ENCODE measurements at places on chromosomes 4 and X.

- no peak for DNase-seq
Measured at GRCh38 chr4:187478292-187479140, 517.1 kb upstream of the ZFP42 start.

DNA sequence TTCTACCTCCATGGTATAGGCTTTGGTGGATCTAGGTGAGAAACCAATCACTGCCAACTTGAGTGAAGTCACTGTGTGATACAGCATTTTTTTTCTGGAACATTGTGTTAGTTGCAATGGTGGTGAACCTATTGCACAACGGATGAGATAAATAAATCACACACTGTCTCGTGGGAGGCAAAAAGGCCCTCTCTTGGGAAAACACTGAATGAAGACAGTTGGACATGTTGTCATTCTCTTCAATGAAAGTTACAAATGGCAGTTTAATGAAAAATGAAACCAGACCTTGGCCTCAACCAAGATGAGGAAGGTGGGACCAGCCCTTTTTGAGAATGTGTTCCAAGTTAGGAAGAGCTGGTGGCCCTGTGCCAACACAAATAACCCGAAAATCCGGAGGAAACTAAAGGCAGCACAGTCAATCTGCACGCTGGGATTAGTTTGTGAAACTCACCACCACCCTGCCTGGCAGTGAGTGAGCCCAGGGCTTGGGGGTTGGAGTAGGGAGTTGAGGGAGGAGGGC, 5.4 kb upstream of the ADGRG2 start:
- DNase-seq: no peak

- no peak for DNase-seq
Measured at GRCh38 chr4:121221201-121221600, 57.1 kb upstream of the TNIP3 start.

- DNase-seq: peak; percentile 76
Measured at GRCh38 chrX:19990556-19991349, at the start of gene BCLAF3. Gene BCLAF3, minus strand, starts transcription at chrX:19991061. Its CDS starts 20,797 bp downstream, at chrX:19970264.

GRCh38 chr4:16227462-16227868, 1.2 kb upstream of the TAPT1 start:
- DNase-seq: no peak

GRCh38 chr4:47720787-47721186, 117.1 kb downstream of the CORIN start:
- no peak for DNase-seq

GRCh38 chr4:123744664-123745290, 348.2 kb downstream of the SPRY1 start:
- DNase-seq: no peak

GRCh38 chr4:114088481-114088880, 109.0 kb upstream of the ARSJ start:
- DNase-seq: no peak

DNA sequence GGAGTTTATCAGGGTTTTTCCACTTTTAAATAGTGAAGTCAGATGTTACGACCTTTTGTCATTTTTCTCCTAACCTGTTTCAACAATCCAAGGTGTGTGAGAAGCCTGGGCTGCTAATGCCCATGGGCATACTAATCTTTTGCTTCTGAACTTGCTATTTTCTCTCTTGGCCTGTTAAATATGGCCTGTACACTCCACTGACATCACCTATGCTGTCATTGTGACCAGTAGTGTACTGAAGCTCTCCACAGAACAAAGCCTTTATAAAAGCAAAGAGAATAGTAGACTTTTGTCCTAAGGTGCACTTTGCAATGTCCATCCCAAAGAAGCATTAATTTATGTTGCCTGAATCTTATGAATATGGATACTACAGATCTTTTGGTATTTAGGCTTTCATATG, 1490.5 kb downstream of the STIM2 start:
- no peak for DNase-seq

DNA sequence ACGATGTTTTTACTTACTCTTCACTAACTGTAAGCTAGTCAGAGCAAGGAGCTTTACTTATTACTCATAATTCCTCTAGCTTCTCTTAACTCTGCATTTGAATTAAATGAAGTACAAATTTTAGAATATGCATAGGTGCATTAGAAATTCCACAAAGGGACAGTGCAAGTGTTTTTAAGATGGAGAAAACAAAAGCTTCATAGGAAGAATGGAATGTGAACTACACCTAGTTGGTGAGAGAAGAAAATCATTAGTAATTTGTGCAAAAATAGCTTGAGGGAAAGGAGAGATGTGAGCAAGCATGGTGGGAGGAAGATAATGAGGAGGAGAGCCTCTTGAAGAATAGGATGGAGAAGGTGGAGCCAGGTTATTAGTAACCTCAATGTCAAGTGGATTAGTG, 77.5 kb upstream of the SMARCA5 start:
- no peak for DNase-seq

GRCh38 chr4:1725521-1725920, 4.2 kb downstream of the TACC3 start:
- no peak for DNase-seq

DNA sequence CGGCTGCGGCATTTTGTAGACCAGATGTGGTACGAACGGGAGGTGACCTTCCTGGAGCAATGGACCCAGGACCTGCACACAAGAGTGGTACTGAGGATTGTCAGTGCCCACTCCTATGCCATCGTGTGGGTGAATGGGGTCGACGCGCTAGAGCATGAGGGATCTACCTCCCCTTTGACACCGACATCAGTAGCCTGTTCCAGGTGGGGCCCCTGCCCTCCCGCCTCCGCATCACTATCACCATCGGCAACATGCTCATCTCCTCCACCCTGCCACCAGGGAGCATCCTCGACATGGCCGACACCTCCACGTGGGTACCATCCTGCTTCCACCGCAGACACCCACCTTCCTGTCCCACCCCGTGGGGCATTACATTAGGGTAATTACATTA, 46.2 kb downstream of the SMARCA5 start:
- no peak for DNase-seq

- DNase-seq: no peak
Measured at GRCh38 chrX:20455001-20455400, 188.3 kb upstream of the RPS6KA3 start.

GRCh38 chr4:149897783-149898182, 82.1 kb upstream of the IQCM start:
- peak; percentile 42 for DNase-seq

DNA sequence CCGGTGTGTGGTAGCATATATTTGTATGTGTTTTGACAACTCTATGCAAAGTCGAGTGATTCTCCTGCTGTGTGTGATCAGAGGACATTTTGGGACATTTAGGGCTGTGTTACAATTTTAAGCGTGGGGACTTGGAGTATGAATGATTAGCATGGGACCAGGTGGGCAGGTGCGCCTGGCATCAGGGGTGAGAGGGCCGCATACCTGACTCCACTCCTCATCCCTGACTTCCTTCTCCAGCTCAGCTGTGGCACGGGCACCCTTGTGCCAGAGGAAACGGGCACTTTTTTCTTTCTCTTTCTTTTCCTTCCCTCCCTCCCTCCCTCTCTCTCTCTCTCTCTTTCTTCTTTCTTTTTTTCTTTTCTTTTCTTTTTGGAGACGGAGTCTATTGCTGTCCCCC, 15.7 kb upstream of the PLCXD1 start:
- DNase-seq: no peak

GRCh38 chr4:632196-632790, 6.9 kb downstream of the PDE6B start:
- no peak for DNase-seq

DNA sequence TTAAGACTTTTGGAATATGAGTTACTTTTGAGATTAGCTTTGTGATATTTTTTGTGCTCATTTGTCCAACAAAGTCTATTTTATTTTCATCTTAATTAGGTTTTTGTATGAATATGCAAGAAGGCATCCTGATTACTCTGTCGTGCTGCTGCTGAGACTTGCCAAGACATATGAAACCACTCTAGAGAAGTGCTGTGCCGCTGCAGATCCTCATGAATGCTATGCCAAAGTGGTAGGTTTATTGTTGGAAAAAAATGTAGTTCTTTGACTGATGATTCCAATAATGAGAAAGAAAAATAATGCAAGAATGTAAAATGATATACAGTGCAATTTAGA, 10.8 kb downstream of the ALB start:
- no peak for DNase-seq

- no peak for DNase-seq
Measured at GRCh38 chr4:30208731-30209435, 511.3 kb upstream of the PCDH7 start.

GRCh38 chrX:155434906-155435743, 23.3 kb downstream of the F8A3 start:
- DNase-seq: no peak

DNA sequence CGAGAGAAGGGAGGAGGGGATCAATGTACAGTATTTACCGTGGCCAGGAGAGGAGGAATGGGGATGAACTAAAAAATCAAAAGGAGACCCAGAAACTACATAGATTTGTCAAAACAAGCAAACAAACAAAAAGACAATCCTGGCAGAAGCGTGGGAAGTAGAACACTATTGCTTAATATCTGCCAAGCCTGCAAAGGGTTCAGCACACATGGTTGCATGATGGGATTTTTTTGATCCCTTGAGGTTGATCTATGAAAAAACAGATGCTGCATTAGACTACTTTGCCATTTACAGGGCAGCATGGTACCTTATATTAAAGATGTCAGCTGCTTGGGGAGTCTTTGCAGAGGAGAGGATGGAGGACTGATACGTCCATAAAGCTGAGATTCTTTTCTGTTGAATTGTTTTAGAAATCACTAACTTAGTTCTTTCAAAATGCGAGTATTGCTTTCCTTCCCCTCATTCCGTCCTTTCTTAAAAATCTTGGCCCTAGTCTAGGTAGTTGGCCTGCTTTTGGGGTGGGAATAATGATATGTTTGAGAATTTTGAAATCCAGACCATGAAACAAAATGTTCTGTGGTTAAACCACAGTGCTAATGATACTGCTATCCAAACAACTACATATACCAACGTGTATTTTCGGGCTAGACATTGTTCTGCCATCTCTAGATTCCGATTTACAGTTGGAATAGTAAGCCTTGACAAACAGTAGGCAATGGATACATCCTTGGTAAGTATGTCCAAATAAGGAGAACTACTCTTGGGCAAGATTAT, 39.6 kb upstream of the TMEM150C start:
- no peak for DNase-seq

GRCh38 chr4:15649914-15650545, 5.1 kb downstream of the FBXL5 start:
- DNase-seq: peak; percentile 61

DNA sequence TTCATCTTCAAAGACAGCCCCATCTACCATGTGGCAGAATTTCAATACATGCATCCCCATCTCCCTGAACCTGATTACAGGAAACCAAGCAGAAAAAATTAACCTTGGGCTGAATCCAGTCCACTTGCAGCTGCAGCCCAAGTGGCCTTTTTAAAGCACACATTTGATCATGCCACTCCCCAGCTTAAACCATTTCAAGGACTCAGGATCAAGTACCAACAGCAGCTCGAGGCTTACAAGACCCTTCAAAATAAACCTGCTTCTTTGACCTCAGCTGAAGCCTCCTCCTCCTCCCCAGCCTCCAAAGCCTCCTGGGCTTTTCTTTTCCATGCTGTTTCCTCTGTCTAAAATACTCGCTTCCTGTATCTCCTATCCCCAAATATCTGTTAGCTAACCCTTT, 50.7 kb upstream of the KIT start:
- DNase-seq: no peak

DNA sequence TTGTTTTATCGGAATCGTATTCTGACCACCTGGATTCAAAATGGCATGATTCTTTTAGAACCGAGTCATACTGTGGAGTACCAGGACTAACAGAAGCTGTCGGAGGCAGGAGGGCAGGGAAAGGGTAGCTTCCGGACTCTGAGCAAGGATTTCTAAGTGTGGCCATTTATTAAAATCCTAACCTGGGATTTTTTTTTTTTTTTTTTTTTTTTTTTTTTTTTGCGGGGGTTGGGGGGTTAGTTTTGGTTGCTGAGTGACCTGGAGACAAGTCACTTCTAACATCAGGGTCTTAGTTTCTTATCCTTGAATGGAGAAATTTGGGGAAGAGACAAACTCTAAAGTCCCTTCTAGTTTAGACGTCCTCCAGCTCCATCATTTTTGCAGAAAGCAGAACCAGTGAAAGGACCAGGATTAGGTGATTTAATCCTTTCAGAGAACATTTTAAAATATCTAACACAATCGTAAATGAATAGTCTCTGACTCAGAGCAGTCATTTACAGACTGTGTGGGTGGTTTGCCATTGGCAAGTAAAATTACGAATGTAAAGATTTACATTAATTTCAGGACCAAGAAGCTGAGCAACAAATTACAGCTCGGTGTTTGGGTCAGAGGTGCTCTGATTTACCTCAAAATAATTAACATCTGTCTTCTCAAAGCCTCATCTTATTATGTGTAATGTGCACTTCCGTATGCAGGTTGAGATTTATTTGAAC, 7.3 kb downstream of the SLC25A5 start:
- DNase-seq: no peak

DNA sequence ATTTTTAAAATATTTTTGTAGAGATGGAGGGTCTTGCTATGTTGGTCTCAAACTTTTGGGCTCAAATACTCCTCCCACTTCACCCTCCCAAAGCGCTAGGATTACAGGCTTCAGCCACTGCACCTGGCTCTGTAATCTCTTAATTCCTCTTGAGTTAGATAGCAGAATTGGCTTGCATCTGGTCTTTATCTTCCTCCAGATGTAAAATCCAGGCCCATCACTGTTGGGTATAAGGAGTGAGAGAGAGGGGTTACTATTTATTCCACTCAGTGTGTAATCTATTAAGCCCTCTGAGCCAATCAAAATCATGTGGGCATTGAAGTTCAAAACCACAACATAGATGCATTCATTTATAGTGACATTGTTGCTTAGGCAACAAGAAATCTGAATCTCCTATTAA, 33.9 kb downstream of the ANK2 start:
- no peak for DNase-seq

DNA sequence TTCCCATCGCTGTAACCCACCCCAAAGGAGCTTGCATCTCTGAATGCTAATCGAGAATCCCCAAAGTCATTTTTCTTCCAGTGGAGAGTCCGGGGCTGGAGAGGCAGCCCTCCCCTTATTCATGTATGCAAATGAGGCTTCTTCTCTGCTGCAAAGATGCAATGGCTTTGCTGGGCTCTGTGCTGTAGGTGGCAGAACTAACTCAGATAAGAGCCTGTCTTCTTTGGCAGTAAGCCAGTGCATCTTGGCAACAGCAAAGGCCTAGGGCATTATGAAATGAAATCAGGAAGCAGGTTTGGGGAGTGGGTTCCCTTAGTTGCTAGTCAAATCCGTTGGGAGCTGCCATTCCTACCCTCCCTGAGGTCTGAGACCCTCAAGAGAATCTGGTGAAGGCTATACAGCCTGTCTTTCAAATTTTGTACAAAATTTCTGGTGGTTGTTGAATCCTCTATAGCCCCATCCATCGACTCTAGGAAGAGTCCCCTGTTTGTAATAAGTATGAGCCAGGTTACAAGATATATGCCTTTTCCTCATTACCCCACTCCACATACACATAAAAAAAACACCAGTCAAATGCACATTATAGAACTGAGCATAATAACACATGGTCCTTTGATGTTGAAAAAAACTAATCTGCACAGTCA, 290.6 kb upstream of the TAPT1 start:
- no peak for DNase-seq

DNA sequence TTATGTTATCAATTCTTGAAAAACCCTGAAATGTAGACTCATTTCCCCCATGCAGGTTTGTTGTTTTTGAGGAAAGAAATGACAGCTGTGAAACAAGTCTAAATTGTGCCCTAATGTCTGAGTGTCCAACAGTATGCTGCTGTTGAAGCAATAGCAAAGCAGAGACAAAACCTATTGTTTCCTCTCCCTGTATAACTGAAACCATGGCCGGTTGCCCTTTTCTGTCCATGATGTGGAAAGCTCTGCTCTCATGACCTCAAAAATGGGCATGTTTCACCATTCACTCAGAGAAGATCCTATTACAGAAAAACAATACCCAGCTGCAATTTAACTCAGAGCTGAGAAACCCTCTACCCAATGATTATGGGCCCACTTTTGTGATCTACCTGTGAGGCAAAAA, 312.6 kb upstream of the FTHL17 start:
- no peak for DNase-seq

Measured in NCI-H748 treated with DMSO at 0.1 percent for 48 hours (cell line).